ENCODE measurements at places on chromosomes 6 and 20.

GRCh38 chr6:126199466-126199865, 140.4 kb upstream of the CENPW start:
- no peak for DNase-seq

DNA sequence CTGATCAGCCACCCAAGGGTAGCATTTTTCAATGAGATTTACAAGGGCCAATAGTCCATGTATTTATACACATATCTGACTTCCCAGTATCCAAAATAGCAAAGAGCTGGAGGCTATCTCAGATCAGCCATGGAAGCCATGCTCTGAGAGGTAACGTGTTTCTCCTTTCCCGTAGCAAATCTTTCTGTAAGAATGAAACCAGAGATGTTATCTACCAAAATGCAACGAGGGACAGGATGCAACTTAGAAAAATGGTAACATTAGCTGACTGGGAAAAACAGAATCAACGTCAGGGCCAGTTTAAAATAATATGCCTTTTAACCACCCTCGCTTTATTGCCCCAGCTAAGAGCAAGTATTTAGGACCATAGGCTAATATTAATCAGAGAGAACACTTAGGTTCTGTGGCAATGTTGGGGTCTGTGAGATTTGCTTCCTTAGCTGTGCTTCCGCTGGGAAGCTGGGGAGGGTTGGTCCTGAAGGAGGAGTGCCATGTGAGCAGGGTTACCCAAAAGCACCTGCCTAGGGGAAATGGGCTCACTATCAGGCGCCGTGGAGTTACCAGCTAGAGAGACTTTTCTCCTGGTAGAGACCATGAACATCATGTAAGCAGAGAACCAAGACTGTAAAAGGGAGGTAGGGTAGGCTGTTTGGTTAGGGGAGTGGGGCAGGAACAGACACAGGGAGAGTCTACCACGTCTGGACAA, 1.2 kb downstream of the ZNF831 start:
- DNase-seq, result no peak

- DNase-seq, result peak; percentile 92
Measured at GRCh38 chr6:33204415-33205190, at the start of gene HSD17B8. Gene HSD17B8, plus strand, starts transcription at chr6:33204655. Its CDS starts 14 bp downstream, at chr6:33204669.

- no peak for DNase-seq
Measured at GRCh38 chr6:107360476-107360875, 98.9 kb downstream of the PDSS2 start.

GRCh38 chr20:14512839-14513238, 175.4 kb upstream of the FLRT3 start:
- DNase-seq, result no peak

DNA sequence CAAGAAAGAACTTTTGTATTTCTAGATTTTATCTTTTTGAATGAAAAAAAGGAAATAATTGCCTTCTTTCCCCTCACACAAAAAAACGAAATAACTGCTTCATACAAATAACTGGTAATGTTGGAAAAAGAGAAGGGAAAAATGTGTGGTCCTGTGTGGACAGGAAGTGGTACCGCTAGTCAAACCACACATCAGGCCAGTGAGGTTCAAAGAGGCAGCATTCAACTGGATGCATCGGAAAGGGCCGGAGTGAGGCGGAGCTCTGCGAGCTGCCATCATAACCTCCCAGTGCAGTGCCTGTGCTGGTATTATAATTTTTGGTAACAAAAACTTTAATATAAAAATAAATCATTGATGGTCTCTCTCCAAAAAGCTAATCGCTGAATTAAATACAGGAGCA, 111.2 kb downstream of the IRF4 start:
- no peak for DNase-seq

- no peak for DNase-seq
Measured at GRCh38 chr6:158191761-158192160, 23.6 kb downstream of the GTF2H5 start.

DNA sequence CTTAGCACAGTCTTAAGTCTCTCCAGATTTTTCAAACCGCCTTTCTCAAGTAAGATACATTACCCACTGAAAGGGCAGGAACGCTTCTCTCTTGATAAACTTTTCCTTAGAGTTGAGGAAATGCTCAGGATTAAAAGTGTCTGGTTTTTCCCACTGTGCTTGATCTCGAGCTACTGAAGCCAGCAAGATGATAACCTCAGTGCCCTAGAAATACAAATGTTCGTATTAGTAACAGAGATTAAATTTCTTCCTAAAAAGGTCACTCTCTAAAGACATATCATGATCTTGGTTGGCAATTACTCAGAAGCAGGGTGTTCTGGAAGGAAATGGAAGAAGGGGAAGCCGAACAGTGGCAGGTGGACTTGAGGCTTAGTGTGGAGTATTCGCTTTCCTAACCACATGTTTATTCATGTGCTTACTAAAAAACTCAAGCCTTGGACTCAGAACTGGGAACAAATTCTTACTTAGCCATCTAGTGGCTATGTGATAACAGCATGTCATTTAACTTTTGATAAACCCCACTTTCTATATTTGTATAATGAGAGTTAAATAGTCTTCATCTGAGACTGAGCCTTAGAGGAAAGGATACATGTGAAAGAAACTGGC, 20.1 kb downstream of the C6orf141 start:
- no peak for DNase-seq

DNA sequence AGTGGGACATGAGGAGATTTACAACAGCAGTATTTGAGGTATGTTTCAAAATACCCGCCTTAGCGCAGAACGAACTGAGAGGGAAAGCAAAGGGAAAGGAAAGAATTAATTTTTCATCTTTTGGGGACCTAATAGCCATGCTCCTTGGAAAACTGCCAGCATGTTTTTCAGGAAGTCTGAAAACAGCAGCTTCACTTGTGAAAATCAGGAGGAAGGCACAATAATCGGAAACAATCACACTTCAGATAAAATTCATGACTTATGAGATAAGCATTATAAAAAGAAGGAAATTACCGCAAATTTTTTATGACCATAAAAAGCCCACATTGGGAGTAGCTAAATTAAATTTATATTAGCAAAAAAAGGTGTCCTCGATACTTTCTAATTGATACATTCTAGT, 541.1 kb downstream of the HAO1 start:
- no peak for DNase-seq

DNA sequence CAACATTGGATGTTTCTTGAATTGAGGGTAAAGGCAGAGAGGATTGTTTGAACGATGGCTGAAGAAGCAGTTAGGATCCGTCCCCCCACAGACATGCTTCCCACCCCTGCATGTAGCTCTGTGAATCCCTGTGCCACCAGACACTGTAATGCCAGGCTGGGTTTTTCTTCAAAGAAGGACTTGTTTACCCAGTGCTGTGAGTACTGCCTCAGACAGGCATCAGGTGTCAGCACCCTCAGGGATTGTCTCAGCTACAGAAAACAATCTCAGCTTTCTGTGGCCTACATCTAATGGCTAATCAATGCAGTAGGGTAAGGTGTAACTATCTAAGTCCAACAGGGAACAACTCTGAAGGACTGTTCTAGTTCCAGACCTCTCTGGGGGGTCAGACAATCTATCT, 853.0 kb upstream of the EPHA7 start:
- DNase-seq, result no peak

DNA sequence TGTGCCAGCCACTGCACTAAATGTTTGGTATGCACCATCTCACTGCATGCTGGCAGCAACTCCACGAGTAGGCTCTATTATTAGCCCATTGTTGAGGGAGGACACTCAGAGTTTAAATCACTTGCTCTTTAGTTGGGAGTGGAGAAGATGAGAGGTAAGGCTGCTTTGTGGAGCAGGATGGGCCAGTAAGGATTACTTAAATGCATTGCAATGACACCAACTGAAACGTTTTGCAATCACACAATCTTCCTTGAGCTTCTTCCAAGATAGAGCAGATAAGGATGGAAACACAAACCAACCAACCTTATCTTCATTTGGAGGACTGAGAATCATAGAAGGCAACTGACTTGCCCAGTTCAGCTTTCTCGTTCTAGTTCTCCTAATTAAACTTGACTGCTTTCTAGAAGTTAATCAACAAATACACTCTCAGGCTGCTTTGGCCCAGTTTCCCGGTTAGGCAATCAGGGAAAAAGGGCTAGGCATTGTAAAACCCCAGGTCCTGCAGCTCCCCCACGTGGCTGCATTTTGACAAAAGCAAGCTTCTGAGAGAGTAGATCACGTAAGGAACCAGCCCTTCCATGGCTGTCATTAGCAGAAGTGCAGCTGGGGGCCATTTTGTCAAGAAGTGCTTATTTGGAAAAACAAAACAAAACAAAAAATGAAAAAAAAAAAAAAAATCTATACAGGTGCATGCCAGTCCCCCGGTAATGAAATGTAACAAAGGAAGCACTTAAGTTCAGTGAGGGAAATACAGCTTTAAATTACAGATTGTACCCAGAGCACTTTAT, 130.6 kb downstream of the BCAS1 start:
- peak; percentile 54 for DNase-seq

- DNase-seq, result no peak
Measured at GRCh38 chr6:35146453-35146852, 5.3 kb upstream of the TCP11 start.

DNA sequence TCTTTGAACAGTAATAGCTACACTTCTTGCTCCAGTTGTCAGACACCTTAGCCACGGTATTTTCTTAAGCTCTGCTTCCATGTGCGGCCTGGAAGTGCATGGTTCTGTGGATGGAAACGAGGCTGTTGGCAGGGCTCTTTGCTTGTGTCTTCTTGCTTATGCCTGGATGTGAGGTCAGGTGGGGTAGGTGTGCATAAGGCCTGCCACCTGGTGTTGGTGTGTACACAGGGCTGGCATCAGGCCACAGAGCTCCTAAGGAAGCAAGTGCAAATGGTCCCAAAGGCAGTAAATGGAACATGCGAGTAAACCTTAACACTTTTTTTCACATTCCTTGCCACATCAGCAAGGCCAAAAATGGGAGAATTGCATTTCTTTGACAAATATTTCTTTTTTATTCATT, 158.1 kb upstream of the GMDS start:
- no peak for DNase-seq

DNA sequence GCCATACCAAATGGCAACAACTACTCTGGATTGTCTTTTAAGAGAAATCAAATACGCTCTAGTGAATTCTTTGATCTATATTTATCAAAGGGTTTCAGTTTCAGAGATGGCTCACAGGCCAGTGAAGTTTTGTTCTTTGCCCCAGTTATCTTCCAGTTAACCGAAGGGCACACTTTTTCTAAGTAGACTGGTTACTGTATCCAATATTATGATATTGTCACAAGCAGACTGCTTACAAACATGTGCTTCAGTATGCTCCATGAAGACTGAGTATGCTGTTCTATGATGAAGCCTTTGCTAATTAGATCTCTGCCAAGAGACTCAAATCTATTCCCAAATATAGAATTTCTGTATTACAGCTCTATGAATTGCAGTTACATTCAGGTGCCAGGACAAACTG, 181.1 kb downstream of the REV3L start:
- DNase-seq, result no peak

- DNase-seq, result no peak
Measured at GRCh38 chr6:71334768-71335167, 46.2 kb downstream of the OGFRL1 start.

GRCh38 chr6:141610741-141611140, 522.0 kb upstream of the GJE1 start:
- DNase-seq, result no peak

DNA sequence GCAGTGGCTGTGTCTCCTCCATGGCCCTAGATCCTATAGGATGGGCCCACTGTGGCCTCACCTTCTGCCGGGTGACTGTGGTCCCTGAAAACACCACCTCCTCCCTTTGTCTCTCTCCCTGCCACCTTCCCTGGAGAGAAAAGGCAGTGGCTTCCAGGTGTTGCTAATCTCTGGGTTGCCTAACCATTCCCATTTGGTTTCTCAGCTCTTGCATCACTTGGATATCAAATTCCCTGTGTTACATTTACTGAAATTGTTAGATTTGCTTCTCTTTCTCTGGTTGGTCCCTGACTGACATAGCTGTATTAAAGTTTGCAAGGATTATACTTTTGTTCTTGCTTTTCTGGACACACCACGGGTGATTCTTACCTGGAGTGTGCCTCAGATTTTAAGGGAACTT, 9.3 kb upstream of the ZFP64 start:
- DNase-seq, result no peak

DNA sequence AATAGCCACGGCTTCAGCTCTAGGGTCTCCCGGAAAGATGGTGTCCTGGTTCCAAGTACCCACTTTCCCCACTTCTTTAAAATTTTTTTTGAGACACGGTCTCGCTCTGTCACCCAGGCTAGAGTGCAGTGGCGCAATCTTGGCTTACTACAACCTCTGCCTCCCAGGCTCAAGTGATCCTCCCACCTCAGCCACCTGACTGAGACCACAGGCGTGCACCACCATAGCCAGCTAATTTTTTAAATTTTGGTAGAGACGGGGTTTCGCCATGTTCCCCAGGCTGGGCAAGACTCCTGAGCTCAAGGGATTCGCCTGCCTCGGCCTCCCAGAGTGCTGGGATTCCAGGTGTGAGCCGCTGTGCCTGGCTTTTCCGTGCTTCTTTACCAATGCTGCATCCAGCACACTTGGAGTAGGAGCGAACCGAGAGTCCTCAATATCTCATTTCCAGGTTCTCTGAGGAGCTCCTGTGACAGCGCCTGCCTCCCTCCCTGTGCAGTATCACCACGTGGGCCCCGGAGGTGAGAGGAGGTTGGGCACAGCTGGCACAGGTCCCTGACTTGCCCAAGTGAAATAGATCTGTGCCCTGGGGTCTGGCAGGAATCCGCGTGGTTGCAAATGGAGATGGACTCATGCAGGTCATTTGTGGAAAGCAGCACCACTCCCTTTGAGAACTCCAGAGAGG, 37.3 kb downstream of the EZR start:
- no peak for DNase-seq

DNA sequence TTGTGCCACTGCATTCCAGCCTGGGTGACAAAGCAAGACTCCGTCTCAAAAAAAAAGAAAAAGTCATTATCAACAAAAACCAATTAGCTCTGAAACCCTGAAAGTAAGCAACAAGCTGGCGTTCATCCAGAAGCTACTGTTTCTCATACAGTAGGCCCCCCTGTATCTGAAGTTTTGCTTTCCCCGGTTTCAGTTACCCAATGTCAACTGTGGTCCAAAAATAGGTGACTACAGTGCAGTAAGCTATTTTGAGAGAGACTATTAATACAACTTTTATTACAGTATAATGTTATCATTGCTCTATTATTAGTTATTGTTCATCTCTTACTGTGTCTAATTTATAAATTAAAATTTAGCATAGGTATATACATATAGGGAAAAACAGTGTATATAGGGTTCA, 135.1 kb downstream of the KIF16B start:
- no peak for DNase-seq

- DNase-seq, result no peak
Measured at GRCh38 chr20:45328451-45328850, 19.8 kb downstream of the SDC4 start.

- no peak for DNase-seq
Measured at GRCh38 chr6:23181356-23182110, 612.2 kb downstream of the HDGFL1 start.

Data from stimulated activated CD4-positive, alpha-beta T cell treated with anti-CD3 and anti-CD28 coated beads, Interleukin-12 subunit alpha, Interleukin-12 subunit beta, amount 100 ng/mL, for 4 hours (primary cell).